Dorsolateral prefrontal cortex (tissue), 122 donors: ENCODE measurements at places on chromosomes 11 and 22.

DNA sequence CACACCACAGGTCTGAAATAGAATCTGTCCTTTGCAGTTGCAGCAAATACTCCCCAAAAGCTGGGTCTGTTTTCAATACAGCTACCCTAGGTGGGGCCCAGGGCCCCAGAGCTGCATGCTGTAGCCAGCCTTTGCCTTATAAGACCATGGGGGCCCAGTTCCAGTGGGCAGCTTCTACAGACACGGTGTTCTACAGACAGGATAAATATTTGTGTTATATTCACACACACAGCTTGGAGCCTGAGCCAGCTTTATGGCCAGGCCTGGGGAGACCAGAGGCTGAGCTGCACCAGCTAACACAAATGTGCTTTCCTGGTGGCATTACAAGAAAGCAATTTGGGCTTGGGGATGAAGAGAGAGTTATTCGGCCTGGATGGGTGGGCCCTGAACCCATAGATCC is 151.8 kb upstream of the NCAM1 start:
- no peak for DNase-seq

GRCh38 chr11:127632546-127632945 is 632.0 kb upstream of the KIRREL3 start:
- no peak for DNase-seq

- DNase-seq = no peak
Measured at GRCh38 chr11:65865550-65866172, 5.4 kb downstream of the MUS81 start.

- DNase-seq = no peak
Measured at GRCh38 chr11:123161376-123162030, 33.5 kb downstream of the CLMP start.

DNA sequence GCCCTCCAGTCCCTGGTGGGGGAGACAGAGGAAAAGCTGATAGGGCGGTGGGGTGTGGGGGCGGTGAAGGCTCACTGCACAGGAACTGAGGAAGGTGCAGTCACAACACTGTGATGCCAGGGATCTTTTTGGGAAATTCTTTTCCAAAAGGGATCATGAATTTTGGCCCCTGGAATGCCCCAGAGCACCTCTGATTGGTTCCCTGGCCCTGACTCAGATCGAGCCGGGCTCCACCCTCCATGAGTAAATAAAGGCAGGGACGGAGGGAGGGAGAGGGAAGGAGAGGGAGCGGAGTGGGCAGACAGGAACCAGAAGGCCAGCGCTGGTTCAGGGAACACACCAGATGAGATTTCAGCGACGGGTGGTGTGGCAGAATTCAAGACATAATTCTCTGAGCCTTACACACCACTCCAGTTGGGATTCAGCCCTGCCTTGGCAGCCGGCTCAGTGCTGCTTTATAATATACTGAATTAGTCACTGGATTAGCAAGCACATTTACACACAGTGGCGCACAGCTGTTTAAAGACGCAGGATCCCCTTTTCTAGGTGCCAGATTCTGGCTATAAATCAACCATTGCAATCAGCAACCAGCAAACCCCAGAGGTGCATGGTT is 80.3 kb downstream of the ETS1 start:
- DNase-seq = no peak
